Smooth muscle cell of trachea (primary cell): ENCODE measurements at places on chromosomes 6 and 20. TPM values are rescaled to one million over a fixed set of nuclear protein-coding genes. Genes with fewer than 3 reads are reported as not detected.

The CYP24A1 gene
- not detected in 2 replicates for total RNA-seq

The ECHDC1 gene
- total RNA-seq = 59.0 and 79.3 TPM in 2 replicates

The PPIL6 gene
- 2.2 and 3.8 TPM in 2 replicates for total RNA-seq

The MARCKS gene
- 104 and 133 TPM in 2 replicates for total RNA-seq

The FOXS1 gene
- total RNA-seq = not detected in 2 replicates

The RALY gene
- total RNA-seq = 67.0 and 86.2 TPM in 2 replicates

The HLA-DOB gene
- total RNA-seq = 0.29 TPM in 1 of 2 replicates, not detected in the other

The NKX2-4 gene
- not detected in 2 replicates for total RNA-seq

The KCNQ5 gene
- total RNA-seq = 0.87 and 1.2 TPM in 2 replicates

The PXDC1 gene
- total RNA-seq = 28.9 and 48.8 TPM in 2 replicates

The PCNA gene
- total RNA-seq = 86.3 and 250 TPM in 2 replicates

The TAAR6 gene
- total RNA-seq = not detected in 2 replicates

The TREM2 gene
- total RNA-seq = 0.33 and 0.44 TPM in 2 replicates

The ITPR3 gene
- total RNA-seq = 70.3 and 77.4 TPM in 2 replicates

The VGLL2 gene
- not detected in 2 replicates for total RNA-seq

The BMP6 gene
- total RNA-seq = 0.87 and 1.3 TPM in 2 replicates

The TNNC2 gene
- total RNA-seq = 1.0 and 2.2 TPM in 2 replicates

The PSORS1C1 gene
- total RNA-seq = 0.29 and 0.99 TPM in 2 replicates

The PNLDC1 gene
- total RNA-seq = not detected in 2 replicates

The GPLD1 gene
- total RNA-seq = 0.17 TPM in 1 of 2 replicates, not detected in the other

The TINAG gene
- 0.58 TPM in 1 of 2 replicates, not detected in the other for total RNA-seq

The TAGAP gene
- not detected in 2 replicates for total RNA-seq

The BPIFA1 gene
- total RNA-seq = not detected in 2 replicates

The CFAP61 gene
- total RNA-seq = 0.17 TPM in 1 of 2 replicates, not detected in the other

The POU3F2 gene
- total RNA-seq = not detected in 2 replicates

The GJA1 gene
- 120 and 124 TPM in 2 replicates for total RNA-seq

The PHACTR2 gene
- 52.9 TPM in 2 replicates for total RNA-seq

The MRAP2 gene
- total RNA-seq = 0.50 and 1.7 TPM in 2 replicates

The RAD21L1 gene
- under 0.01 TPM in 1 of 2 replicates, not detected in the other for total RNA-seq

The TMEM151B gene
- under 0.01 TPM in 2 replicates for total RNA-seq

The PLCB1 gene
- 14.6 and 32.1 TPM in 2 replicates for total RNA-seq

The DACT2 gene
- total RNA-seq = not detected in 2 replicates

The PRDM1 gene
- total RNA-seq = 2.8 and 5.2 TPM in 2 replicates

The ULBP3 gene
- total RNA-seq = 12.6 and 28.4 TPM in 2 replicates

The NRSN2 gene
- 62.2 and 67.9 TPM in 2 replicates for total RNA-seq

The C6orf15 gene
- total RNA-seq = not detected in 2 replicates

The LY86 gene
- not detected in 2 replicates for total RNA-seq

The LPIN3 gene
- total RNA-seq = 5.4 and 9.9 TPM in 2 replicates

The ZSCAN16 gene
- 2.0 and 2.3 TPM in 2 replicates for total RNA-seq

The THBD gene
- total RNA-seq = 27.3 and 37.7 TPM in 2 replicates

The EYA4 gene
- total RNA-seq = 26.2 and 29.9 TPM in 2 replicates

The APOM gene
- total RNA-seq = 1.0 and 1.3 TPM in 2 replicates

The DEFB124 gene
- not detected in 2 replicates for total RNA-seq

The ZC3H12D gene
- total RNA-seq = 0.15 and 0.17 TPM in 2 replicates
